ENCODE measurements at places on chromosomes 5 and 9.

GRCh38 chr9:135885100-135885853, 22.1 kb downstream of the CAMSAP1 start:
- no peak for DNase-seq

- DNase-seq: no peak
These were observed 9.3 kb downstream of the ZNF618 start for GRCh38 chr9:113885183-113886025.

- DNase-seq: no peak
These were observed 33.9 kb upstream of the BRD3 start for GRCh38 chr9:134101623-134102149.

- DNase-seq: peak; percentile 4
These were observed 4.8 kb upstream of the SARDH start for GRCh38 chr9:133742849-133743444.

- DNase-seq: no peak
These were observed 96.7 kb downstream of the CAVIN4 start for GRCh38 chr9:100674419-100675122.

- DNase-seq: no peak
These were observed 741.0 kb upstream of the RIOK2 start for GRCh38 chr5:97923997-97924396.

DNA sequence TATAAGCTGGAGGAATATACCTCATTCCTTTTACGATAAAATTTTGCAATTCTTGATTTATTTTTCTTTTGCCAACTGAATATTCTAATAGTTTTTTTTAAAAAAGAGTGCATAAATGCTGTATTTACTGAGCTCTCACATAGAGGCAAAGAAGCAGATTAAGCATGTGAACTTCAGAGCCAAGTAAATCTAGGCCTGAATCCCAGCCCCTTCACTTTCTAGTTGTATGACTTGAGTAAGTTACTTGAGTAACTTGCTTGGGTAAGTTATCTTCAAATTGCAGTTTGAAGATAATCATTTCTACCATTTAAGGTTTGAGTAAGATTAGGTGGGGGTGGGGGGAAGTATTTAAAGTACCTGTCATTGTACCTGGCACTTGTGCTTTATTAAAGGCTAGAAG, 21.8 kb downstream of the LURAP1L start:
- no peak for DNase-seq

GRCh38 chr5:103094737-103095136, 25.2 kb downstream of the GIN1 start:
- no peak for DNase-seq

- no peak for DNase-seq
These were observed 9.9 kb downstream of the ZDHHC12 start for GRCh38 chr9:128713941-128714573.

DNA sequence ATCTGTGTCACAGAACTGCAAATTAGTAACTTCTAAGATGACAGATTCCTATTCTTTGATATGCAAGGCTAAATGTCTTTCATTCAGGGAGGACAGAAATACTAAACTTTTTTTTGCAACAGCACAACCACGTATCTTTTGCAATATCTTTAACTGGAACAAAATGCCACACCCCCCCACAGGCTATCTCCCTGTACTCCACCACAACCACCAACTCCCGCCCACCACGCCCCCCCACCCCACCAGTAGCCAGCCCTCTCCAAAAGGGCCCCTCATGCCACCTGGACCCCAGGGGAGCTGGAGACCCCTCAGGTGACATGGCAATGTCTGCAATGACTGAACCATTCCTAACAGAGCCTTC, 131.8 kb downstream of the ROR2 start:
- no peak for DNase-seq

GRCh38 chr5:68217047-68217355, 1.4 kb downstream of the PIK3R1 start:
- no peak for DNase-seq

DNA sequence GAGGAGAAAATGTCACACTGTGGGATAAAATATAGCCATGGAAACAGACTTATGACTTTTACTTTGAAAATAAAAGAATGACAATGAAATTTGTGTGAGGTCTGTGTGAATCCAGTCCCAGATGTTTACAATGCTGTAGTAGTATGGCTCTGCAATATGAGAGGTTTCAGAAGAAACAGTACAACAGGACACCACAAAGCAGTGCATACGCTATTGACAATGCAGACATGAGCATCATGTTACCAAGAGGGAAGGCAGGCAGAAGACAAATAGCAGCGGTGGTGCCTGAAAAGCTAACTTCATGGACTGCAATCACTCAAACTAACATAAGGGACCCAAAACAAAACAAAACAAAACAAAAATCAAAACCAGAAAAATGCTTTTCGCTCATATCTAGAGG, 1.8 kb downstream of the FGF10 start:
- DNase-seq: no peak

GRCh38 chr5:73151766-73152410, 21.1 kb upstream of the TMEM174 start:
- DNase-seq: no peak

GRCh38 chr5:7625740-7626139, 225.2 kb downstream of the CFAP90 start:
- no peak for DNase-seq

GRCh38 chr9:75228893-75229292, 140.6 kb downstream of the OSTF1 start:
- DNase-seq: no peak

GRCh38 chr9:126009047-126009446, 261.9 kb downstream of the PBX3 start:
- DNase-seq: no peak

DNA sequence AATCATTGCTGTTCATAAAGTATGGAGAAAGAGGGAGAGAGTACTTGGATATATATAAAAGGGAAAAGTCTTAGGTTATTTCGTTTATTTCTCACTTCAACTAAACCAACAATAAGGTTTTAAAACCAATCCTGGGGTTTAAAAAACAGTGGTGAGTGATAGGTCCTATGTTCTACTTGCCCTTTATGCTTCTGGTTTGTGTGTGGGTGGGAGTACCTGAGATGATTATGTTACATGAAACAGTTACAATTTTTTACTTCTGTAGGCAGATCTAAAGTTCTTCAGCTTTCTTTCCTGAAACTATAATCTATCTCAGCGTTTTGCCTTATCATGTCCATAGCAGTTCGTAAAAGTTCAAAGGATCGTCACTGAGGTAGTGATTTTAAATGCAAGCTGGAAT, 49.2 kb downstream of the STX17 start:
- DNase-seq: no peak

DNA sequence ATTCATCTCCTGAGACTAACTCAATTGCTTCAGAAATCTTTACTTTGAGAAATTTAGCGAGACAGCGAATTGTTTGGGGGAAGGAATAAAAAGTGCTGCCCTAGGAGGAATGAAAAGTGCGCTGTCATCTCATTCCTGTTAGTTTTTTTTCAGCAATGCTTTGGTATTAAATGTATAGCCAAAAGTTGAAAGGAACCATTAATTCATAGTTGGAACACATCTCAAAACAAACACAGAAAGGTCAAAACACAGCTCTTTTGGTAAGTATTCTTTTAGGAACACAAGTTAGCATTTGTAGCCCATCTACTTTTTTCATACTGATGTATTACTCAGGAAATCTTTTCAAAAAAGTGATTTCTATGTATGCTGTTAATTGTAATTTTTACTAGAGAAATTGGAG, 109.1 kb downstream of the NNT start:
- DNase-seq: no peak

- no peak for DNase-seq
These were observed 126.4 kb upstream of the GPR151 start for GRCh38 chr5:146642410-146642809.

GRCh38 chr9:3040761-3041160, 196.9 kb upstream of the PUM3 start:
- DNase-seq: no peak

DNA sequence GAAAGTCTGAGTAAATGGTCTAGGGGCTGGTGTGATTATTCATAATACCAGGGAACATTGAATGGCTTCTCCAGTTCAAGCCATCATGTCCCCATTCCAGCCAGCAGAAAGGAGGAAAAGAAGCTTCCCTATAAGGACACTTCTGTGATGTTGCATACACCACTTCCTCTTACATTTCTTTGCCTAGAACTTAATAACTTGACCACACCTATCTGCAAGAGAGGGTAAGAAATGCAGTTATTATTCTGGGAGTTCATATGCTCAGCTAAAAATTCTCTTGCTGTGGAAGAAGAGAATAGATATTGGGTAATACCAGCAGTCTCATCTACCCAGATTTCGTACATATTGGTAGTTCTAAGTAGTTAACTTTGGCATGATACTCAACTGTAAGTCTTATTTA, 166.1 kb downstream of the SLC28A3 start:
- DNase-seq: no peak

DNA sequence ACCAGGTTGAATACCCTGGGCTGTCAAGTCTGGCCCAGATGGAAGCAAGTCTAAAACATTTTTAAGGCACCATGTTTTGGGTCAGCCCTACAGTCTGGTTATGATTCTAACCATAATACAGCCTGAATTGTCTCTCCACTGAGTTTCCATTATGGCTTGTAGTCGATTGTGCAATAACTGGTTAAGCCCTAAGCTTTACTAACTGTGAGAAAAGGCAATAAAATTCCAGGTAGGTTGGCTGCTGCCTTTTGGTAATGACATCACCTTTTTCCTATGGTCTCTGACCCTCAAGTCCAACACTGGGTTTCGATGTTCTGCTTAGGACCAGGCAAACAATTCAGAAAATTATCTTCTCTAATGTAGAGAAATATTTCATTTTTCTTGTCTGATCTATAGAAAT, 243.3 kb downstream of the ACTL7B start:
- no peak for DNase-seq

DNA sequence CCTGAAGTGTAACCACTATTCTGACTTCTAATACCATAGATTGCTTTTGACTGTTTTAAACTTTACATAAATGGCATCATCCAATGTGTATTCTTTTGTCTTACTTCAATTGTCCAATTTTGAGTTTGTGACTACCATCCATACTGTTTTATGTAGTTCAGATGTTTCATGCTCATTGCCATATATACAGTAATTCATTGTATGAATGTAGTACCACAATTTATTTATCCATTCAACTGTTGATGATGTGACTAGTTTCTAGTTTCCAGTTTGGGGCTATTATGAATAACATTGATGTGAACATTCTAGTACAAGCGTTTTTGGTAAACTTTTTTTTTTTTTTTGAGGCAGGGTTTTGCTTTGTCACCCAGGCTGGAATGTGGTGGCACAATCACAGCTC, 55.1 kb downstream of the HMGCS1 start:
- no peak for DNase-seq

DNA sequence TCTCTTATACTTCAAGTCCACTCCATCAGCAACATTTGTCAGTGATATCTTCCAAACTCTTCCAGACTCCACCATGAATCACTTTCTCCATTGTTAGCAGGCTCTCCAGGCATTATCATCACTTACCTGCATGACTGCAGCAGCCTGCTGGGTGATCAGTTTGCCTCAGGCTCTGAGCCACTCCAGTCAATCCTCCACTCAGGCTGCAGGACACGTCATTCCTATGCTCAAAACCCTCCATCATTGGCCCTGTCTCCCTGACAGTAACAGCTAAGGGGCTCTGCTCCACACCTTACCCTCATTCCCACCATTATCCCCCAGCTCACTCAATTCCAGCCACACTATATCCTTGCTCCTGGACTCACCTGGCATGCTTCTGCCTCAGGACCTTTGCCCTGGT, 10.7 kb downstream of the DIRAS2 start:
- DNase-seq: no peak

DNA sequence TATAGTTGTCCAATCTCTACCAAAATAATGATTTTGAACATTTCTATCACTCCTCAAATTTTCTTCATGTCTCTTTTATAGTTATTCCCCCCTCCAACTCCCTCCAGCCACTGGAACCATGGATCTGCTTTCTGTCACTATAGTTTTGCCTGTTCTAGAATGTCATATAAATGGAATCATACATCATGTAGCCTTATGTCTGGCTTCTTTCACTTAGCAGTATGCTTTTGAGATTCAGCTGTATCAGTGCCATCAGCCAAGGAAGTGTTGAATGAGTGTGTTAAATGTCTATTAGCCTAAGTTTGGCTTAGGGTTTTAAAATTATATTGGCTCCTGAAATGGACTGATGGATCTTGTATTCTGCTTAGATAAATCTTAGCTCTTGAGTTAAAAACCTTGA, 36.0 kb downstream of the UBE2D2 start:
- DNase-seq: no peak

DNA sequence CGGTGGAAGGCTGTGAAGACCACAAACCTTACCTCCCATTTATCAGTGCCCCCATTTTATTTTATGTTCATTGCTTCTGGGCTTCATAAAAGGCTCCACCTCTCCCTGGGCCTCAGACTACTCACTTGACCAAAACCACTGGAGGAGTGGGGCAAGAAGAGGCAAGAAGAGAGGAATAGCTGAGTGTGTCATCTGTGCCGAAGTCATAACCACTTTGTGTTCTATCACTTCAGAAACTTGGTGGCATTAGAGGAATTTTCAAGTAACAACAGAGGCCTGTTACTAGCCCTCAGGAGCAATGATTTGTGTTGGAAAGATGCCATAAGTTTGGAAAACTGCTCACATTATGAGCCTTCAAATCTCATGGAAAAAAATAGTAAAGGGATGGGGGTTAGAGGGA, 88.7 kb upstream of the PIK3R1 start:
- DNase-seq: no peak

DNA sequence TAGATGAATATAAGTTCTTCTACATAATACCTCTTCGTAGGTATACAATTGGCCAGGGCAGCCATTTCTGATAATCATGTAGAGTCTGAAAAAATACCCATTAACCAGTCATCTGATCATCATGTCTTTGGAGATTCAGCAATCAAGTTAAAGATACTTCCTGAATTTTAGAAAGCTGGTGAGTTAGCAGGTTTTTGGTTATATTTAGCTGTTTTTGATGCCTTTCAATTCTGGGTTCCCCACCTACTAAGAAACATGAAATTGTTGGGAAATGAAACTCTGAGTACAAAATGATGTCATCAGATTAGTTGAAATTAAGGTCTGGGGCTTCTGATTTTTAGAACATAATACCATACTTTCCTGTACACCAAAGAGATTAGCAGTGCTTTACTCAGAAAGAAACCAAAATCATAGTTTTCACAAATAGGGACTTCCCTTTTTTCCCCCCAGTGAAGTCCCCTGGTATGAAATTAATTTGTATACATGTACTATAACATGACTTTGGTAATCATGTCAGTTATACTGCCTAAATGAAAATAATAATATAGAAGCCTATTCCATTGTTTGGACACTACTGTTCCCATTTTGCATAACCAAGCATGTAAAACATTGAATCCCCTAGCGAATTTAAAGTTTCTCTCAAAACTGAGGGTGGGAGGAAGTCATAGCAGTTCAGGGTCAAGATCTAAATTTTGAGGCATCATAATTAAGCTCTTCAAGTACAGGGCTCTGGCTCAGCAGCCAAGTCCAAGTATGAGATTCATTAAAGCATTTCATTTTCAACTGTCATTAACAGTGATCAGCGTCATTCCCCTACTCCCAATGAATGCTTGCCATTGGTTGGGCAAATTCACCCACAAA, 17.9 kb downstream of the PRLR start:
- no peak for DNase-seq

Measured in LNCaP clone FGC (cell line).